ENCODE measurements at places on chromosomes 3 and 15. TPM values are rescaled to one million over a fixed set of nuclear protein-coding genes. Genes with fewer than 3 reads are reported as not detected.

The BHLHE40 gene
- total RNA-seq, result 78.2 TPM

The WDR72 gene
- total RNA-seq, result not detected

The OR5K2 gene
- total RNA-seq, result not detected

The STAB1 gene
- total RNA-seq, result not detected

The ZNF80 gene
- not detected for total RNA-seq

The TMA7 gene
- total RNA-seq, result 417 TPM

The STRC gene
- total RNA-seq, result not detected

The YEATS2 gene
- 33.9 TPM for total RNA-seq

The NPAP1 gene
- not detected for total RNA-seq

The ARPIN gene
- 10.8 TPM for total RNA-seq

The ISLR gene
- not detected for total RNA-seq

The RFTN1 gene
- 29.3 TPM for total RNA-seq

The GOLGA8T gene
- 0.10 TPM for total RNA-seq

The GOLIM4 gene
- 33.4 TPM for total RNA-seq

The LRRN1 gene
- not detected for total RNA-seq

The POLQ gene
- 12.5 TPM for total RNA-seq

The HDC gene
- not detected for total RNA-seq

The TGM5 gene
- not detected for total RNA-seq

The PRICKLE2 gene
- total RNA-seq, result 6.3 TPM

The ACTC1 gene
- not detected for total RNA-seq

The CCDC13 gene
- 0.32 TPM for total RNA-seq

All from foreskin keratinocyte (primary cell).